ENCODE measurements at places on chromosomes 1 and 21. TPM values are rescaled to one million over a fixed set of nuclear protein-coding genes. Genes with fewer than 3 reads are reported as not detected.

- DNase-seq, result no peak
Observed at GRCh38 chr1:182520736-182521135, 68.3 kb downstream of the RNASEL start.

DNA sequence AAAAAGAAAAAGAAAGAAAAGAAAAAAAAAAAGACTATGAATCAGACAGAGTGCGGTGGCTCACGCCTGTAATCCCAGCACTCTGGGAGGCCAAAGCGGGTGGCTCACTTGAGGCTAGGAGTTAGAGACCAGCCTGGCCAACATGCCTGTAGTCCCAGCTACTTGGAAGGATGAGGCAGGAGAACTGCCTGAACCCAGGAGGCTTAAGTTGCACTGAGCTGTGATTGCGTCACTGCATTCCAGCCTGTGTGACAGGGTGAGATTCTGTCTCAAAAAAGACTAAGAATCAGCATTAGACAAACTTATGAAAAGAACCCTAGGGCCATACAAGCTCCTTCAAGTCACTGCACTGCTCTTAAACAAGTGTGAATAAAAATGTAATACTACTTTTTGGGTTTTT lies 16.9 kb downstream of the PSMB4 start:
- no peak for DNase-seq

GRCh38 chr1:17441265-17441992 lies 2.0 kb upstream of the RCC2 start:
- no peak for DNase-seq

DNA sequence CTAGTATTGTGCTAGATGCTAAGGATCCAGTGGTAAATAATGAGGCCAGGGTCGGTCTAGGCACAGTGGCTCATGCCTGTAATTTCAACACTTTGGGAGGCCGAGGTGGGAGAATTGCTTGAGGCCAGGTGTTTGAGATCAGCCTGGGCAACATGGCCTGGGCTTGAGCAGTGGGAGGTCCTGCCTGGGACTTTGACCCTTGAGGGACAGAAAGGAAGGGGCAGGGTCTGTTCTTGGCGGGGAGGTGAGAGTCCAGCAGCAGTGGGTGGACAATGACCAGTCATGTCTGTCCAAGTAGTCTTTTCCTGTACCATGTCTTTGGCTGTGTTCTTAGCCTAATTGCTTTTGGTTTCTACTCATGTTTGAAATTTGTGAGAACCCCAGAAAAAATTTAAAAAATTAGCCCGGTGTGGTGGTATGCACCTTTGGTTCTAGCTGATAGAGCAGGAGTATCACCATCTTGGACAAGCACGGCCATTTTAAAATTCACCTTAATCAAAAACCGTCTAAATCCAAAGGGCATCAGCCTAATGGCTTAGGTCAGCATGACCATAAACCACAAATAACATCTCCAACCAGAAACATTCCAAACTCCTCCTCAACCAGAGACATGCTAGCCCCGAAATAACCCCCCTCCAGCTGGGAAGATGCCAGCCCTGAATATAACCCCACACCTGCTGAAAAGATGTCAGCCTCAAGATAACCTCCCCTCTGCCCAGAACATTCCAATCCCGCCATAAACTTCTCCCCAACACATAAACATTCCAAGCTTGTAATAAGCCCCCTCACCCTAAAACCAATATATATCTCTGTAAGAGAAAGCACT lies 6.8 kb upstream of the AK2 start:
- DNase-seq, result no peak

DNA sequence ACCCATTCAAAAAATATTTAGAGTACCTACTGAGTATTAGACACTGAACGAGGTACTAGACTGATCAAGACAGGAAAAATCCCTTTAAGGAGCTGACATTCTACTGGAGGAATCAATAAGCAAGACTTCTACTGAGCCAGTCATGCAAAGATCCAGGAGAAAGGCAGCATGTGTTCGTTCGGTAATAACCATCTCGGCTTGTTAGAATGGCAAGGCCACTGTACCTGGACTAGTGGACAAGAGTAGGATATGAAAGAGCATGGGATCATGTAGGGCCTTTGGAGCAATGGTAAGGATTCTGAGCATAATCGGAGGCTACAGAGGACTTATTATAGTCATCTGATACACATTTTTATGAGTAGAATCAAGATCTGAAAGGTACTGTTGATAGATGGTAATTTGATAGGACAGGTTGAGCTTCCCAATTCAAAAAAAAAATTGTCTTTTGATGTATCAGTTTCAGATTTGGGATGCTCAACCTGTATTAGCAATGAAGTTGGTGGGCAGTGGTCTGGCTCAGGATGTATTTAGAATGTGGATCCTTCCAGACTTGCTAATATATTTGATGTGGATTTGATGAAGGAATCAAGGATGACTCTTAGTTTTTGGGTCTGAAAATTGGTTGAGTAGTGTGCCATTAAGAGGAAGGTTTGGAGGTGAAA lies 2.3 kb downstream of the COX20 start:
- DNase-seq, result no peak

DNA sequence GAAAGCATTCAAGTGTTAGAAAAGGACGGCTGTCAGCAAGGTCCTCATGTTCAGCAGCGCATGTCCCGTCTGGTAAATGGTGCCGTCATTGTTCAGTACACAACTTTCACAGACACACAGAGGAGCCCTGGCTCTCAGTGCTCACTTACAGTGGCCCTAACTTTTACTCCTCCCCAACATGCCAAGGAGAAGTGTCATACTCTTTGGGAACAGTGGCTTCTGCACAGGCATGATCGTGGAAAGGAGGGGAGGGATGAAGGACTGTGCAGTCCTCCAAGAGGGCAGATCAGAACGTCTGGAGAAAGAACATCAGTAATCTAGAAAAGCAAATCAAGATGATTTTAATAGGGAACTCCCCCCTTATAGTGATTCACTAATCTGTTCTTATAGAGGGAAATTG lies 3.8 kb upstream of the GRHL3 start:
- no peak for DNase-seq

The RGS1 gene
- 0.99 TPM for total RNA-seq

- no peak for DNase-seq
Observed at GRCh38 chr21:22885614-22886013, 1887.4 kb downstream of the NCAM2 start.

GRCh38 chr1:234313171-234313570 lies 60.1 kb upstream of the COA6 start:
- no peak for DNase-seq

Data from body of pancreas (tissue), 4 donors.